T follicular helper cell (primary cell): ENCODE measurements at places on chromosomes 11 and 22.

DNA sequence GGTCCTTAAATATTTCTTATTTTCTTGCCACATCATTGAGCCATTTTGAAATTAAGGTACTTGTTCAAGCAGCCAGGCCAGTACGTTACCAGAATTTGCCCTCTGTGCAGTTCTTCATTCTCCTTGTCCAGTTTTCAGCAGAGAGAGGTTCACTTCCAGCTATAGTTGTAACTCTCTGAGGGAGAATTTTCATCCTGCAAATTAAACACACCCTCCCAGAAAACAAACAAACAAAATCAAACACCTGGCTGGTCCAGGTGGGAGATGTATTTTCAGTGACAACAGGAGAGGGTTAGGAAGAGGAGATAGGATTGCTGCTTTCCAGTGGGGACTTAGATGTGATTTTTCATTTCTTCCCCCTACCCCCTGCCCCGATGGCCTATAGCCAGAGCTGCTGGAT, 45.0 kb downstream of the LHFPL7 start:
- DNase-seq = no peak

- no peak for DNase-seq
Measured at GRCh38 chr11:20451568-20451967, 64.1 kb downstream of the PRMT3 start.

GRCh38 chr22:48920776-48921241, 906.9 kb downstream of the BRD1 start:
- DNase-seq = no peak

- no peak for DNase-seq
Measured at GRCh38 chr22:36433318-36434231, 45.8 kb upstream of the MYH9 start.

- DNase-seq = no peak
Measured at GRCh38 chr11:96197801-96198701, 144.9 kb downstream of the MAML2 start.

GRCh38 chr11:83241291-83241946, 44.7 kb downstream of the CCDC90B start:
- DNase-seq = no peak
